NCI-H460 (cell line): ENCODE measurements at places on chromosomes 3 and 15. TPM values are rescaled to one million over a fixed set of nuclear protein-coding genes. Genes with fewer than 3 reads are reported as not detected.

Gene HIGD2B
- not detected in 2 replicates for total RNA-seq

Gene CSNK1G1
- total RNA-seq, result 17.5 and 20.7 TPM in 2 replicates

Gene PRRT3
- total RNA-seq, result 0.45 and 0.72 TPM in 2 replicates

Gene FANCD2OS
- not detected in 2 replicates for total RNA-seq

Gene SEC22A
- total RNA-seq, result 18.5 and 21.7 TPM in 2 replicates

Gene TM4SF18
- total RNA-seq, result 12.5 and 14.4 TPM in 2 replicates

Gene ADCY5
- 0.20 TPM in 1 of 2 replicates, not detected in the other for total RNA-seq

Gene MORC1
- total RNA-seq, result not detected in 2 replicates

Gene FOXL2NB
- total RNA-seq, result 1.8 and 2.9 TPM in 2 replicates

Gene TLE3
- total RNA-seq, result 32.7 and 33.7 TPM in 2 replicates

Gene KIF15
- total RNA-seq, result 14.3 and 17.4 TPM in 2 replicates

Gene PPIB
- total RNA-seq, result 484 and 544 TPM in 2 replicates

Gene GPD1L
- 12.1 and 13.5 TPM in 2 replicates for total RNA-seq

Gene CHRD
- 0.07 TPM in 1 of 2 replicates, not detected in the other for total RNA-seq

Gene COLQ
- total RNA-seq, result not detected in 2 replicates

Gene CNTN3
- total RNA-seq, result 0.84 and 1.5 TPM in 2 replicates

Gene TMEM207
- total RNA-seq, result not detected in 2 replicates

Gene CFAP100
- not detected in 2 replicates for total RNA-seq

Gene CDHR4
- total RNA-seq, result not detected in 2 replicates

Gene CCR1
- total RNA-seq, result 0.12 TPM in 2 replicates

Gene TMC3
- 0.02 TPM in 1 of 2 replicates, not detected in the other for total RNA-seq

Gene TEX9
- 3.5 and 6.6 TPM in 2 replicates for total RNA-seq

Gene CLK3
- 37.8 and 49.8 TPM in 2 replicates for total RNA-seq

Gene VIPR1
- 0.35 TPM in 1 of 2 replicates, not detected in the other for total RNA-seq
